Coronary artery (tissue), 2 donors: ENCODE measurements at places on chromosomes 7 and 10.

DNA sequence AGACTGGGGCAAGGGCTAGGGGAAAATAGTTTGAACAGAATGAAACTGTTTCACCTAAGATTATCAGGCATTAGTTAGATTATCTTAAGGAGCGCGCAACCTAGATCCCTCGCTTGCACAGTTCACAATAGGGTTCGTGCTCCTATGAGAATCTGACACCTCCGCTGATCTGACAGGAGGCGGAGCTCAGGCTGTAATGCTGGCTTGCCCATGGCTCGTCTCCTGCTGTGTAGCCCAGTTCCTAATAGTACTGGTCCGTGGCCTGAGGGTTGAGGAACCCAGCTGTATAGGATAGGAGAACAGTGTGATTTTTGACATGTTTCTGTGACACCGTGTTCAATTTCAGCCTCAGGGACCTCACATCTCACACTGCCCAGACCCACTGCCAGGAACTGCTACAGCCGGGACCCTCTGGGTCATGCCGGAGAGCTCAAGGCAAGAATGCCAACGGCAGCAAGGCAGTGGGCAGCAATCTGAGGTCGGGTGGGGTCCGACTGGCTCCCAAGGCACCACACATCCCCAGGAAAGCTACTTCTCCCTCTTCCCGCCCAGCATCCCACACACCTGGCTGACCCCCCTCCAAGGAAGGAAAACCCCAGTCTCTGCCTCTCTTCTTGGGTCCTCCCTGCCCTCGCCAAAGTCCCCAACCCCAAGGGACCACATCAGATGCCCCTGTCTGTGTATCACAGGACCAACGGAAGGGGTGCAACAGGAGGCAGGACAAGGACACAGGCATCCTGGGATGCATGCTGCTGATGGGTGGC is 31.7 kb downstream of the CAMK2B start:
- peak; percentile 31 for DNase-seq

DNA sequence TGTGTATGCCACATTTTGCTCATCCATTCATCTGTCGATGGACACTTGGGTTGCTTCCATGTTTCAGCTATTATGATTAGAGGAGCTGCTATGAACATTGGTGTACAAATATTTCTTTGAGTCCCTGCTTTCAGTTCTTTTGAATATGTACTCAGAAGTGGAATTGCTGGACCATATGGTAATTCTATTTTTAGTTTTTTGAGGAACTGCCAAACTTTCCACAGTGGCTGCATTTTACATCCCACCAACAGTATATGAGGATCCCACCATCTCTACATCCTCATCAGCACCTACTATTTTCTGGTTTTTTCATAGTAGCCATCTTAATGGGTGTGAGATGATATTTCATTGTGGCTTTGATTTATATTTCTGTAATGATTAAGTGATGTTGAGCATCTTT is 44.7 kb upstream of the ZMIZ2 start:
- DNase-seq: no peak

- DNase-seq: no peak
Measured at GRCh38 chr10:116208956-116209567, 63.9 kb downstream of the GFRA1 start.

DNA sequence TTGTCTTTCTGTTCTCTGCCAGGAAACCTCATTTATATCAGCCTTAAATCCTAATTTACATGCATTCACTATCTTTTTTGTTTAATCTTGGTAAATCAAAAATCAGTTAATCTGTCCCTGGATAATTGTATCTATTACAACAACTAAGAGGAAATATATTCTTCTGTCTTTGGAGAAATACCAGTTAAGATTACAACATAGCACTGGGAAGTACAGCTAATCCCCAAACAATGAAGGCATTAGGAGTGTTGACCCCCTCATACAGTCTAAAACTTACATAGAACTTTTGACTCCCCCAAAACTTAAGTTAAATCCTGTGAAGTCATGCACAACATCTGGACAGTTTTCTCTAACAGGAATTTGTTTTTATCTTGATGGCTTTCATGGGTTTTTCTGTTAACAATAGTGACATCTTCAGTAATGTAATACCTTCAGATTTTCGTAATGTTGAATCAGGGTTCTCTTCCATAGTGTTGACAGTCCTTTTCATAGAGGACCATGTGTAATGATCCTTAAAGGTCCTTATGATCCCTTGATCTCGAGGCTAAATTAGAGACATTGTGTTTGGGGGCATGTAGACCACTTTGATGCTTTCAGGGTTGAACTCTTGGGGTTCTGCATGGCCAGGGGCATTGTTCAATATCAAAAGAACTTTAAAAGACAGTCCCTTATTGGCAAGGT is 24.1 kb upstream of the ABCC2 start:
- no peak for DNase-seq

- no peak for DNase-seq
Measured at GRCh38 chr10:75096749-75097148, 14.7 kb upstream of the SAMD8 start.

GRCh38 chr7:84924353-84924752 is 262.5 kb downstream of the SEMA3D start:
- DNase-seq: no peak

DNA sequence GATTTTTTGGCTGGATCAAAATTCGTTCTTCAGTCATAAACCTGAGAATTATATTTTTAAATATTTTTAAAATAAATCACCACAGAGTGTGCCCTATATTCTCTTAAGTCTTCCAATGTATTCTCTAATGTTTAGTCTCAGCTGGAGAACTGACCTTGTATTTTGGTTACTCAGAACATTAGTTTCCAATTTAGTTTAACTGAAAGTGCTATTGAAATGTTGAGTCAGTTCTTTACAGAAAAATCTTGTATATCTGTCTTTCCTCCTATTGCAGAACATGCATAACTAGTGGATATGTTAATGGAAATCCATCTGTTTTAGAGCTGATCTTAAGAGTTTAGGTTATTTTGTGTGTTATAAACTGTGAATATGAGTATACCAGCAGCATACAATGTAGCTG is 422.7 kb upstream of the IGFBP3 start:
- no peak for DNase-seq

GRCh38 chr10:31101123-31101522 is 69.5 kb upstream of the ZNF438 start:
- no peak for DNase-seq
